ENCODE measurements at places on chromosomes 2 and 18. TPM values are rescaled to one million over a fixed set of nuclear protein-coding genes. Genes with fewer than 3 reads are reported as not detected.

DNA sequence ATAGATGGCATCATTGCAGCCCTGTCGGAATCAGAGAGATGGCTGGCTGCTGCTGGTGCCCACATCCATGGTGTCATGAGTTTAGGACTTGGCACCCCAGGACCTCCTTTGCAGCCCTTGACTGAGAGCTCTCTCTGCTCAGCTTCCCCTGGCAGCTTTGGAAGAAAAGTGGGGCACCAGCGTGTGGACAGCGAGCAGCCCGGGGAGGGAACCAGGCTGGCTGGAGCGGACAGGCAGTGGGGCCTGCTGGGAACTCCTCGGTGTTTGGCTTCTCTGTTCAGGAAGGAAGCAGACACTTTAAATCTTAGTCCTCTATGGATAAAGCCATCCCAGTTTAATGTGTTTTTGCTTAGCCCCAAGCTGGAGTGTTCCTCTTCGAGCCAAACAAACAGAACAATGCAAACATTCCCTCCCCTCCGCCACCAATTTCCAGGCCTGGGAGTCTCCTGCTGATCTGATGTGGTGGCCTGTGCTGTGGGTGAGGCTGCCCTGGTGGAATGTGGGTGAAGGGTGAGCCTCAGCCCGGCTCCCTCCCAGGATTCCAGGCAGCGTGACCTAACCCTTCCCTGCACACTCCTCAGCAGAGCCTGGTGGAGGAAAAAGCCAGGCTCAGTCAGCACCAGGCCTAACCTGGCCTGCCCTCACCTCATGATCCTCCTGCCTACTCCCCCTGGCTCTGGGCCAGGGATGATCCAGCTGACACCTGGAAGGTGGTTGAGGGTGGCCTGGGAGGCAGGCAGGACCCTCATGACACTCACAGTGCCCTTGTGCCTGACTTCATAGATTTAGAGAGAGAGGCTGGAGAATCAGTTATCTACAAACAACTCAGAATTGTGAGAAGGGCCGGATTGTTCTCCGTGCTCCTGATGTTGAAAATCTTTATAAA, 21.6 kb upstream of the ITGB6 start:
- DNase-seq, result peak; percentile 88

- DNase-seq, result no peak
Observed at GRCh38 chr2:224976629-224977525, 65.4 kb downstream of the DOCK10 start.

DNA sequence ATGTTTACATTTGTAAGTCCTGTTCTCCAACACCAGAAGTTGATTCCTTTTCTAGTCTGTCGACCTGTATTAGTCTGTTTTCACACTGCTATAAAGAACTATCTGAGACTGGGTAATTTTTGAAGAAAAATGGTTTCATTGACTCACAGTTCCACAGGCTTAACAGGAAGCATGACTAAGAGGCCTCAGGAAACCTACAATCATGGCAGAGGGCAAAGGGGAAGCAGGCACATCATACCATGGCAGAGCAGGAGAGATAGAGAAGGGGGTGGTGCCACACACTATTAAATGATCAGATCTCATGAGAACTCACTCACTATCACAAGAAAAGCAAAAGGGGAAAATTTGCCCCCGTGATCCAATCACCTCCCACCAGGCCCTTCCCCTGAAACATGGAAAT, 112.8 kb upstream of the MAP3K20 start:
- DNase-seq, result no peak

DNA sequence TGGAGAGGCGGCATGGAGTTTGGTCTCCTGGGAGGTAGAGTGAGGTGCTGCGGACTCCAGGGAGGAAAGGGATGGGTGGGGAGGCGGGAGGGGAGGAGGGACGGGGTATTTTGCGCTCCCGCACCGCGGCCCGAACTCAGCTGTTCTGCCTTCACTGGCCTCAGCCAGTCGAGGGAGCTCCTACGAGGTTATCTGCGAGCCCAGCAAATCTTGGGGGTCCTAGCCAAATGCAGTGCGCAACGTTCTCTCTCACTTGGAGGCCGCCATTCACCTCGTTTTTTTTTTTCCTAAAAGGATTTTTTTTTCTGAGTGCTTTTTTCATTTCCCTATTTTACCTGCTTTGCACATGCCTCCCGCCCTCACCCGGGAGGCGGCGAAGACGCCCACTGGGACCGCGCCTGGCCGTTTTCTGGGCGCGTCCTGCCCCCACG, 877 bp upstream of the BCL2L11 start:
- DNase-seq, result no peak

DNA sequence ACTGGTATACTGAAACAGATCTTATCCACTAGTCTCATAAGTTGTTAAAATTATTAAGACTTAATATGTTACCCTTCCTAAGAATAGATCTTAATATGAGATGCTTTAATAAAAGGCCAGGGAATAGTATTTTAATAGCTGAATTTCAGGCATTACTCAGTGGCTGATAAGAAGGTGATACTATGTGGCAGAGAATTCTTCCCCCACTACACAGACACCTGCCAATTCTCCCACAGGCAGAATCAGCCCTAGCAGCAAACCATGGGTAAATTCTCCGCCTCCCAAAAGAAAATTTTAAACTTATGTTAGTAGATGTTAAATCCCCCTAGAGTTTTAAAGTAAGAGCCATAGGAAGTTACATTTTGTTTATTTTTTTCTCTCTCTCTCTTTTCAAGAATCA, 888.8 kb downstream of the LRP1B start:
- no peak for DNase-seq

DNA sequence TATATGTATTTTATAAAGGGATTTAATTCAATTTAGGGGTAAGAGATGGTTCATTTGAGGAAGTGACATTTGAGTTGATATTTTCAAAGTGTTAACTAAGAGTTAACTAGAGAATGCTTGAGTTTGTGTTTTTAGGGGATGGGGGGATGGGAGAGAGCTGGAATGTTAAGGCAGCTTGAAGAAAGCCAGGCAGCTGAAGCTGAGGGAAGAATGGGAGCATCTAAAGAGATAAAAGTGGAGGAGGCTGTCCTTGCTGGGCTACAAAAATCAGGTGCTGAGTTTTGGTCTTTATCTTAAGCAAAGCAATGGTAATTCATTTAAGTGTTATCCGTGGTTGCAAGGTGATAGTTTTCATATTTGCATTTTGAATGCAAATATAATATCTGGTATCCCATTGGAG, 9.2 kb downstream of the CHST9 start:
- DNase-seq, result no peak

DNA sequence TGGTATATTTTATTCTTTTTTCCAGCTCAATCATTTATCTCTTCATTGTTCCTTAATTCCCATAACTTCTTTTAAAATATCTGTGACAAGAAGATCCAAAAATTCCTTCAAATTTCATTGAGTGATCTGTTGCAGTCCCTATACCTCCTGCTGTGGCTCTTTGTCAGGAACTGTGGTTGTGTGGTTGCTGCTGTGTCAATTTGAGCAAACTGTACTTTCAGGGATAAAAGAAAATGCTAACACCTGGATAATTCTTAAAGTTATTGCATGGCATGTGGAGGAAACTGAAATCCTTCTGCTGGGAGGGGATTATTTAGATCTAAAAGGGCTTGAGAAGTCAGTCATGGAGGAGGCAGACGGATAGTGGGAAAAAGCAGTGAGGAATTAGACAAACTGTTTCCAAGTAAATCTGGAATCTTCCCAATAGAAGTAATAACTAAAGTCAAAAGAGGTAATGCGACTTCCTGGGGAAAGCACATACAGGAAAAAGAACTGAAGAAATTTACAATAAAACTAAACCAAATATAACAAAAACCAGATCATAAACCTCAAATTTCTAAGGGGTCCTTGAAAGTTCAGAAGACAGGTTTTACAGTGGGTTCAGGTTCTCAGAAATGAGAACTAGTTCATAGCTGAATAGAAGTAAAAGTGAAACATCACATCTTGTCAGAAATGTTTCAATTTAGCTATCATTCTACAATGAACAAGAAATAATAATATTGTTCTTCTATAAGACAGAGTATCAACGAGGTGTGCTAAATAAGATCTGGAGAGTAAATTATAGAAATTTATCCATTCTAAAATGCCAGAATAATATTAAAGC, 33.5 kb upstream of the CD226 start:
- DNase-seq, result no peak

GRCh38 chr18:6561862-6562291, 147.2 kb upstream of the L3MBTL4 start:
- no peak for DNase-seq

GRCh38 chr2:190930411-190930810, 49.8 kb downstream of the GLS start:
- no peak for DNase-seq

GRCh38 chr2:189581354-189582139, 961 bp upstream of the SLC40A1 start:
- peak; percentile 34 for DNase-seq

DNA sequence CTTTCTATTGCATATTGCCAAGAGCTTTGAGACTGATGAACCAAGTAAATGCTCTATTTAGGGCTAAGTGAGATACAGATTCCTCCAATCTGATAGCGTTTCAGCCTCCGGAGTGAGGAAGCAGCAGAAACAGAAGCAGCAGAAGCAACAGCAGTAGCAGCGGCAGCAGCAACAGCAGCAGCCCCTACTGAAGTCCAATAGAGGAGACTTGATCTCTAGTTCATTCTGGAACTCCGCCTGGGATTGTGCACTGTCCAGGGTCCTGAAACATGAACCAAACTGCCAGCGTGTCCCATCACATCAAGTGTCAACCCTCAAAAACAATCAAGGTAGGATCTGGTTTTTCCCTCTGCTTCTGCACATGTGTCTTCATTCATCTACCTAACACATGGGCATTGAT, at the start of gene DPP10:
Gene DPP10 (plus strand): TSS at position 132 of the 400 bp plus-strand sequence.
- peak; percentile 14 for DNase-seq

DNA sequence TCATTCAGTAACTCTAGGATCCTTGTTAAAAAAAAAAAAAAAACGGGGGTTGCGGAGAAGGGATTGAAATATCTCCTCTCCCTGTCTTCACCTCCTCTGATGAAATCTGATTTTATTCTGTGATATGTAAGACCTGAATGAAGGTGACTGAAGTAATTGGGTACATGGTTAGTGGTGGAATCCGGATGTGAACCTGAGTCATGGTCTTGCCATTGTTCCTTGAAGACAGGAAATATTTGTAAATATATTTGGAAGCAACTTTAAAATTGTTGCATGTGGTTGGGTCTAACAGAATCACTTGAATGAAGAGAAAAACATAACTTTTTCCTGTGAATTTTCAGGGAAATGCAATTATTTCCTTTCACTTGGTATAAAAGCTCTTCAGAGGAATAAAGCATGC, 3.0 kb upstream of the IL1A start:
- DNase-seq, result no peak

DNA sequence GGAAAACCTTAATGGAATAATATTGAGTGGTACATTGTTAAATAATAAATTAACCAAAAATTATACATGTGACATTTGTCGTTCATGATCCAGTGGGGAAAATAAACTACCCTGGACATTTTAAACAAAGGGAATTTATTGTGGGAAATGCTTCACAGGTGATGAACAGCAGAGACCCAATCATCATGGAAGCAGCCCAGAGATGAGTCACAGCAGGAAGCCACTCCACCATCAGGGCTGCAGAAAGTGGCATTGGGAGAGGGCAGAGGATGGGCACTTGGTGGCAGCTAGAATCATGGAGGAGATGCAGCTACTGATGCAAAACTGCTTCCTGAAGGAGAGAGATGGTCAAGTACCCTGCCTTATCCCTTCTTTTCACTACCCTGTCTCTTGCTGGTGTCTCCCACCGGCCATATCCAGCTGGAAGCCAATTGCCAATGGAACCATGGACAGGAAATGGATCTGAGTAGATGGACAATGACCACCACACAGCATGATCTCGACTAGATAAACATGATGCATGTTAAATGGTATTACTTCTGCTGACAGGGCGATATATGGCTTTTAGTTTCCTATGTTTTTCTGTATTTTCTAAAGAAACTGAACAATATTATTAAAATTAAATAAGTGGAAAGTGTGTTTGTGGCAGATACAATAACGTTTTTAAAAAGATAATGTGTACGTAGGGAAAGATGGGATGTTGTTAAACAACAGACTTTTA, 139.8 kb downstream of the RPIA start:
- no peak for DNase-seq

GRCh38 chr18:45270289-45270771, 344.9 kb upstream of the SLC14A2 start:
- DNase-seq, result no peak

GRCh38 chr2:240966906-240967680, 31.3 kb upstream of the SNED1 start:
- no peak for DNase-seq

DNA sequence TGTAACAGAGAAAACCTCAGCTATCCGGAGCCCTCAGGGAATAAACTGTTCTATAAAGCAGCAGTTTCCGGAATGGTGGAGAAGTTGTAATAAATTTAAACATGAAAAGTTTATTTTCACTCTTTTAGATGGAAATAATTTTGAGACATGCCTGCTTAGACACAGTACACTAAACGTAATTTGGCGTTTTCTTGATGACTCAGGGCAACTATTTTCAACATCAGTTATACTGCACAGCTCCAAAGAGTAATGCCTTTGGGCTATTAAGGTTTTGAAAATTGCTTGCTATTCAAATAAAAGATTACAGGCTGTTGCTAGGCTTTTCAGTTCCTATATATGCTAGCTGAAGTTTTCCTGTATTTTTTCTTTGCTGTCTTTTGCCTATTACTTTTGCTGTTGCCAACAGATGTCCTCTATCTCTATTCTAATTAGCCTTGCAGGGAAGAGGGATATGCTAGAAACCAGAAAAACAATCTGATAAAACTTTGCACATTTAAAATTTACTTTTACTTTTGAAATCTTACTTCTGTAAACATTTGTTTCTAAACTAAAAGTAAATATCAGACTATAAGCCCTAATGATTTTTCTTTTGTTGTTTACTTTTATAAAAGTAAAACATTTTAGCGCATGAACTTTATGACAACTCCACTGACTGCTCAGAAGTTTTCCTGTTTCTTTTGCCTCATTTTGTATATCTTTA, 113.4 kb upstream of the WDSUB1 start:
- DNase-seq, result peak; percentile 7

DNA sequence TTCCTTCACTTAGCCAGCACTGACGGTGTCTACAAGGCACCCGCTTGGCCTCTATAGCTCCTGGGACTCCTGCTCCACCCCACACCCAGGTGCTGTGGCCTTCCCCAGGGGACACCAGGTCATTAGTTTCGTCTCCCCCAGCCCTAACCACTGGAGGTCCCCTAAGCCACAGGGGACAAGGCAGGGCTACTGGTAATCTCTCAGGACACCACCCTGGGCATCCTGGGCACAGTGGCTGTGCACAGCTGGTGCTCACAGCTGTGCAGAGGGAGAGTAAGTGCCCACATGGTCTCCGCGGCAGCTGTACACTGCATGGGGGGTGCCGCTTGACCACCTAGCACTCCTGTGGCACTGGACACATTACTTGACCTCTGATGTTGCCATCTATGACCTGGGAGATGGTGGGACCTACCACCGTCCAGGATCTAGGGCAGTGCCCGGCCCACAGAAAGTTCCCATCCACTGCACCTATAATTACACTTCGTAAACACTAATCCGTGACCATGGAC, 134.0 kb downstream of the HDAC4 start:
- DNase-seq, result peak; percentile 22

- peak; percentile 52 for DNase-seq
Observed at GRCh38 chr18:74745633-74746403, 148.1 kb downstream of the ZNF407 start.

Gene SERPINB4
- not detected for total RNA-seq

Gene PRKCE
- 2.4 TPM for total RNA-seq

Gene ATOH8
- 8.3 TPM for total RNA-seq

Gene CLIP4
- 126 TPM for total RNA-seq

Gene PRPF40A
- 104 TPM for total RNA-seq

All from myocyte (in vitro differentiated cells).